ENCODE measurements at places on chromosomes 11 and 22. TPM values are rescaled to one million over a fixed set of nuclear protein-coding genes. Genes with fewer than 3 reads are reported as not detected.

GRCh38 chr11:25941353-25941752 is 390.6 kb upstream of the ANO3 start:
- no peak for DNase-seq

DNA sequence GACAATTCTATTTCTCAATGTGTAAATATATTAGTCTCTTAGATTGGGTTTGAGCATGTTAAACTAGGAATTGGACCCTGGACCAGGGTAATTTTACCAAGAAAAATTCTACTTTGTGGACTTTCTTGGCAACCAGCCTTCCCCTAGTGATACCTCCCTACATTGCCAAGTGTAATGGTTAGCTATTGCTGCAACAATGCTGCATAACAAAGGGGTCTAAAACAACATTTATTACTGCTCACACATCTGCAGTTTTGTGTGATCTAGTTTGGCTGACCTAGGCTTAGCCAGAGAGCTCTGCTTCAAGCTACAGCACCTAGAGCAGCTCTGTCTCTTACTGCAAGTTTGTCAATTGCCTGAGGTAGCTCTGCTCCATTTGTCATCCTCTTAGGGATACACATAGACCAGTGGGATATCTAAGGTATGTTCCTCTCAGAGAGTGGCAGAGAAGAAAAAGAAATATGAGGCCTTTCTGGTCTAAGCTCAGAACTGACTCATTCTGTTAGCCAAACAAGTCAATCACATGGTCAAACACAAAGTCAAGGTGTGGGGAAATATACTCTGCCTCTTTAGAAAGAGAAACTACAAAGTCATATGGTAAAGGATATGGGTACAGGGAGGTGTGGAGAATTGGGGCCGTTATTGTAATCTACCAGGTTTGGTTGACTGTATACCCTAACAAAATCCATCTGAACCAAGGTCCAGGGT is 2.0 kb upstream of the LAYN start:
- no peak for DNase-seq

The DBX1 gene
- not detected for total RNA-seq

GRCh38 chr11:75298191-75298975 is 53.1 kb downstream of the ARRB1 start:
- no peak for DNase-seq

The CARD10 gene
- 49.2 TPM for total RNA-seq

- DNase-seq = no peak
These were observed 408 bp downstream of the PPP2R5B start for GRCh38 chr11:64924910-64925284.

The PARVB gene
- total RNA-seq = 15.6 TPM

The OPCML gene
- total RNA-seq = not detected

- no peak for DNase-seq
These were observed 41.9 kb downstream of the MYEOV start for GRCh38 chr11:69335781-69336405.

The IFITM10 gene
- total RNA-seq = 3.3 TPM

GRCh38 chr11:86447763-86448480 is 73.2 kb downstream of the CCDC81 start:
- DNase-seq = no peak

Measured in Calu3 (cell line).